ENCODE measurements at places on chromosomes 2 and 18.

DNA sequence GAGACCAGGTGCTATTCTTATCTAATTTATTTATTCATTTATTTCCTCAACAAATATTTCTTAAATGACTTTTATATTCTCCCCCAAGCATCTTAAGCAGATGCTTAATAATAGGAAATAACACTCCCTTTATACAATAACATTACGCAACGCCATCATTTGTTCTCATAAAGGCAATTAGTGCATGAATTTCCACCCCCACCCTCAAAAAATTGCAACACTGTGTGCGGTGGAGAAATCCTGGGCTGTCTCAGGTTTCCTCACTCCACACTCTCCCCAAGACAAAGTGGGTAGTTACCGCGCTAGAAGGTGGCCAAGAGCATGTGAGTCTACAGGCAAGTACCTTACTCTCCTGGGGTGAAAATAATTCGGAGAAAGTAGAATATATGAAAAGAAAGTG is 37.0 kb upstream of the CTDP1 start:
- no peak for DNase-seq

DNA sequence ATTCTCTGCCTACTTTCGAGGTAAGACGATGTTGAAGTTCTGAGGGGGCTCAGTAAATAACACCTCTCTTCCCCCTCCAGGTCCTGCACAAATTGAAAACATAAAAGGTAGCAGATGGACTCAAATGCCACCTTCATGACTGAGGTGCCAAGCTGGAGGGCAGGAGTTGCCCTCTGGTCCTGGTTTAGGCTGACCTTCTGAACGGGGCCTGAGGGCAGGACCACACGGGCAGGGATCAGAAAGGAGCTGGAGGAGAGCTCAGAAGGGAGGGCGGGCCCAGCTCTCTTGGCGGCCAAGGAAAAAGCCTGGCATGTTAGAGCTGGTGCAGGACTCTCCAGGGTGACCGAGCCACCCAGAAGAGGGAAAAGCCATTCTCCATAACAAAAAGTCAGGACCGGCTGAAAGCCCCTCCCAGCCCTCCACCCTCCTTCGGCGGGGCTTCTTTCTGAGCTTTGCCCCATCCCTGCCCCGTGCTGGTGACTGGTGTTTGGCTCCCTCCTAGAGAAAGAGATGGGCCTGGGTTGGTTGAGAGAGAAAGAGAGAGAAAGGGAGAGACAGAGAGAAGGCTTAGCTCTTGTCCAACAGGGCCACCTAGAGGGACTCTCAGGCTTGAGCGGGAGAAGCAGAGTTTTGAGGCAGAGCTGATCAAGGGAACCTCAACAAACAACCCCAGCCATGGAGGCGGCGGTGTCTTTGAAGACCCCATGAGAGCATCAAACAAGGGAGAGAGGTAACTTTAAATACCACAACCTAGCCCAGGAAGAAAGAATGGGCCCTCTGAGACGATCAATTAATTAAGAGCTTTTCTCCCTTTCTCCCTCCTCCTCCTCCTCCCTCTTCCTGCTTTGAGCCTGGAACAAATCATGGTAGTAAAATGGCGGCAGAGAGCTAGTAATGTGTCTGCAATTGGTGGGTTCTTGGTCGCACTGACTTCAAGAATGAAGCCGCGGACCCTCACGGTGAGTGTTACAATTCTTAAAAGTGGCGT is 50.8 kb downstream of the WIPF1 start:
- DNase-seq, result no peak

DNA sequence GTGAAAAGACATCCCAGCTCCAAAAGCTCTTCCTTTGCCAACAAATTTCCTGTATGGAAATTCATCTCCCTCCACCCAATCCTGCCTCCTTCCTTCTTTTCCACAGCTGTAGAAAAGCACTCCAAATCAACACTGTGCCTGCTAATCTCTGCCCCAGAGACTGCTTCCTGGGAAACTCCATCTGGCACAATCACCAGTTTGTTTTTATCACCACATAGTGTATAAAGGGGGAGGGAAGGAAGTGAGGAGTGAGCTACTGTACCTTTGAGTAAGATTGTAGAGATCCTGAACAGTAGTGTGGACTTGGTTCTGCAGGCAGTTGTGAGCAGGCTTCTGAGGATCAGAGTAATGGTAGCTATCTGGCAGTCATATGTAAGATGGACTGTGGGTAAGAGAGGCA is 14.7 kb upstream of the FAM237A start:
- DNase-seq, result no peak

- DNase-seq, result no peak
Observed at GRCh38 chr2:195312662-195313061, 344.4 kb upstream of the SLC39A10 start.

DNA sequence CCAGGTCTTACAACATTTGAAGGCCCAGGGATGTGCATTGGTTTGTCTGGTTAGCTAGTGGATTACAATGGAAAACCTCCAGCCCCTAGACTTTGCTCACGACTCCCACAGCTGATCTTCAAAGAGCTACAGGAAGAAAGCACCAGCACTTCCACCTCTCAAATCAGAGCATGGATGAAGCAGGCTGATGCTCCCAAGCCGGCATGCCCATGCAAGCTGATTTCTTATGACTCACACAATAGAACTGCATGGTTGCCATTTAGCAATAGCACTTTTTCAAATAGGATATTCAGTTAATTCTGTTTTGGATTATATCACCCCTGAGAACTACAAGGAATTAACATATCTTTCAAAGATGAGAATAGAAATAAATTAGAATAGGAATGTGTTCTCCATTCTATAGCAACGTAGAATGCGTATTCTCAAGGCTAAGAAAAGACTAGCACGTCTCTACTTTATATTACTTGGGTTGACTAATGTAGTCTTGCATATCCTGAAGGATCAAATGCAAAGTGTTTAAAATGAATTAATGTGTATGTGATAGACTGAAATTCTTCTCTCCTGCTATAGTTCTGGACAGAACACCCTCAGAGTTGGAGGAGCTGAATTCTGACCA is 292.4 kb downstream of the TRIB2 start:
- peak; percentile 79 for DNase-seq

DNA sequence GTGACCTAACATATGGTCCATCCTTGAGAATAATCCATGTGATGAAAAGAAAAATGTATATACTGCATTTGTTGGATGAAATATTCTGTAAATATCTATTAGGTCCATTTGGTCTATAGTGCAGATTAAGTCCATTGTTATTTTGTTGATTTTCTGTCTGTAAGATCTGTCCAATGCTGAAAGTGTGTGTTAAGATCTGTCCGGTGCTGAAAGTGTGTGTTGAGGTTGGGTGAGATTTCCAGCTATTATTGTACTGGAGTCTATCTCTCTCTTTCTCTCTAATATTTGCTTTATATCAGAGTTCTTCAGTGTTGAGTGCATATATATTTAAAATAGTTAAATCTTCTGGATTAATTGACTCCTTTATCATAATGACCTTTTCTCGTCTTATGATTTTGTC is 828.8 kb upstream of the CRIM1 start:
- DNase-seq, result no peak

- no peak for DNase-seq
Observed at GRCh38 chr2:172361840-172362239, 65.5 kb upstream of the ITGA6 start.

- no peak for DNase-seq
Observed at GRCh38 chr2:227608561-227609338, 5.9 kb downstream of the SCYGR3 start.

GRCh38 chr2:187405921-187406320 is 42.1 kb downstream of the CALCRL start:
- DNase-seq, result no peak

- DNase-seq, result no peak
Observed at GRCh38 chr2:224163566-224164307, 124.7 kb upstream of the SERPINE2 start.

GRCh38 chr2:64727013-64727767 is 73.5 kb upstream of the SERTAD2 start:
- DNase-seq, result no peak

DNA sequence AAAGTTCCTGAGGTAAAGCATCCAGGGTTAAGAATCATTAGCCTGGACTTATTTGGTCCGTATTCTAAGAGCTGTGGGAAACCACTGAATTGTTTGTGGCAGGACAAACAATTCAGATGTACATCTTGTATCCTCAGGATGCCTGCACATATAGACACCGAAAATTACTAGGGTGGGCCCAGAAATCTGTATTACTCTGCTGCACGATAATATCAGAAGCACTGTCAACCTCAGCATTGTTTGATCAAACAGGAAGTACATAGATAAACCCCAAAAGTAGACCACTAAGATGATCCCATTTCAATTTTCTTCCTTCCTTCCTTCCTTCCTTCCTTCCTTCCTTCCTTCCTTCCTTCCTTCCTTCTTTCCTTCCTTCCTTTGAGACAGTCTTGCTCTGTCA is 34.2 kb upstream of the SPRED2 start:
- no peak for DNase-seq
